Femur (tissue), 1 donor: ENCODE measurements at places on chromosomes 6 and 20.

- DNase-seq = no peak
These were observed 101.9 kb downstream of the NFATC2 start for GRCh38 chr20:51440589-51440988.

DNA sequence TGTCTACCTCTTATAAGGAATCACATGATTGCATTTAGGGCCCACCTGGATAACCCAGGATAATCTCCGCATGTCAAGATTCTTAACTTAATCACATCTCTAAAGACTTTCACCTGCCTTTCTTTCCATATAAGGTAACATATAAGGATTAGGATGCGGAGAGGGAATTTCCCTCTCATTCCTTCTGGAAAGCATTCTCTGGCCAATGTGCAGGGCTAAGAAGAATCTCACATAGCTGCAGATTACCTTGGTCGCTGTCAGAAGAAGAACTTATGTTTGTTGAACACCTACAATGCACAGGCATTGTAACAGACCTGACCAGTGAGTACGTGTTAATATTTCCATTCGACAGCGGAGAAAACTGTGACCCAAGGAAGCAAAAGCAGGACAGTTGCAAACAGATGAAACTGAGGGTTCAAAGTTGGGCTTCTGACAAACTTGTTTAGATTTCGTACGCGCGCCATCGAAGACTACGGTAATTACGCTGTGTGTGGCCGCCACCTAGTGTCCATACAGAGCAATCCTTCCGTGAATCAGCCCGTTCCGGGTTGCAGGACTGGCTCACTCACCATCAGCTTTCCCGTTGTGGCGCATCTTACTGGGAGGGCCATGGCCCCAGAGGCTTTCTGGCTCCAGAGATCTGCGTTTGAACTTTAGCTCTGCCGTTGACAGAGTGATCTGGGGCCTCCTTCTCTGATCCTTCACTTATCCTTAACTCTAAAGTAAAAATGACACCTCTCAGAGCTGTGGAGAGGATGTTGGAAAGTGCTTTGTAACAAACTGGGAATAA, 9.5 kb downstream of the C20orf202 start:
- peak; percentile 69 for DNase-seq

DNA sequence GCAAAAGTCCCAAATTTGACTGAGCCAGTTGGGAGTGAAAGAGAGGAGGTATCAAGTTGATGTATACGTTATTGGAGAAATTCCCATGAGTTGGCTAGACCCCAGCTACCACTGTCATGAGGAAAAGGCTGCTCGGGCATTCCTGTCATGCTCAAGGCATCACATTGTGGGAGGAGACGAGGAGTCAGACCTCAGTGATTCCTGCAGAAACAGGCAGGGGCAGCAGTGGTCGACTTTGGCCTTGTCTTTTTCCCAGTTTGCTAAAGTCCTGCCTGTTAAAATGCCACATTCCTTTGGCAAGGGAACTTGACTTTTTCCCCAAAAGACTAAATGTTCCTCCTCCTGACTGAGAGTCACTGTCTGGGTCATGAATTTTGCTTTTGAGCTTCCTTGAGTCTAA, 295.5 kb upstream of the HS3ST5 start:
- peak; percentile 20 for DNase-seq

DNA sequence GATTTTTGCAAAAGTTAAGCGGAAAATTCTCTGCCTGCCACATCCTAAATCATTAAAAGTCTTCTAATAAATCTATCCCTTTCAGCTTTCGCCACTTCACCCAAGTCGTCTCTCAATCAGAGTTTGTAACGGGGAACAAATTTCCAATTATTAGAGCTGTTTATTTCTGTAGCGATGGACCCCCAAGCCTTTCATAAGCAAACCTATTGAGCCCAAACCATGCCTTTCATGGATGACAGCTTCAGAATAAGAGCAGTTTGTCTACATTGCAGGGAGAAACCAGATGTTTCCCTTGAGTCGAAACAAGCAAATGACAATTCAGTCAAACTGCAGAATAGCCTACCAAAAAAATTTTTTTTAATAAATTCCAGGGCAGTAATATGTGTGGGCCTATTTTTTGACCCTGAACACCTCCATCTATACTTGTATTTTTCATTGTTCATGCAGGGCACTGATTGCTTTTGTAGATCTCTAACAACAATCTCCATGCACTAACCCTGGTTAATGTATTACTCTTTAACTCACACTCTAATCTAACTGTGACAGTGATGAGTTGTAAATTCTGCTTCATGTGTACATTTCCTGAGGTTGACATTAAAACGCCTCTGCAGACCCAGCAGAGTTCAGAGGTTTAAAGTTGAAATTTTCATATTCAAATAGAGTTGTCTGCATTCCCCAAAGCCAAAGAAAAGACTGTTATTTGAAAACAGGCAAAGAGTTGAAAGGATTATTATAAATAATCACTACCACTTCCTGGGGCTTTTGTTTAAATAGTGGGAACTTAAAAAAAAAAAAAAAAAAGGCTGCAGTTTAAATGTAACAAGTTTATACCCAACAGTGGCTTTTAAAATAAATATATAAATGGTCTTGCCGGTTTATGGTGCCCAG, 64.5 kb downstream of the ATP9A start:
- no peak for DNase-seq

DNA sequence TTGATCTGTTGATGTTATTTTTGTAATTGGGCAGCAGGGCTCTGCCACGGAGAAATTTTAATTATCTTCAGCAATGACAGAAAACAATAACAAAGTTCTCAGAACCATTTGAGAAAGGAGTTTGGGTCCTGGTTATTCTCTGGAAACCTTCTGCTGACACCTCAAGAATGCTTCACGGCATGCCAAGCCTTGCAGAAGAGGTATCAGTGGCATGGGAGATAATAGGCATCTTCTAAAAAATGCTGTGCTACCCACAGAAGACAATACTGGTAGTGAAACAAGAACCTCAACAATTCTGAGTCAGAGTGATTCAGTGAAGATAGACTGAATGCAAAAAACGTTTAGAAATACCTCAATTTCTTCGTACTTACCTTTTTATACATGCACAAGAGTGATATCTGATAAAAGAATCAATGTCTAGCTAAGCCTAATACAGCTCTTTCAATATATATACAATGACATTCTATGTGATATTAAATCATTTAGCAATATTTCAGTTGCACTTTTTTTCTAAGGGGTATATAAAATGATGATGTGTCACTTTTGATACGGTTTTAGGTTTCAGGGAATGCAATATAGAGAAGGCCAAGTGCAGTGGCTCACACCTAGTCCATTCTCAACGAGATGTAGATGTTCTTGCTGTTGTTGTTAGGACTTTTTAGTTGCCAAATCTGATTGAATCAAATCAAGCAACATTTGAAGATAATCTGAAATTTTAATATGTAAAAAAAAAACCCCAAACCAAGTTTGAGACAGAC, 110.4 kb upstream of the COL21A1 start:
- DNase-seq = no peak

DNA sequence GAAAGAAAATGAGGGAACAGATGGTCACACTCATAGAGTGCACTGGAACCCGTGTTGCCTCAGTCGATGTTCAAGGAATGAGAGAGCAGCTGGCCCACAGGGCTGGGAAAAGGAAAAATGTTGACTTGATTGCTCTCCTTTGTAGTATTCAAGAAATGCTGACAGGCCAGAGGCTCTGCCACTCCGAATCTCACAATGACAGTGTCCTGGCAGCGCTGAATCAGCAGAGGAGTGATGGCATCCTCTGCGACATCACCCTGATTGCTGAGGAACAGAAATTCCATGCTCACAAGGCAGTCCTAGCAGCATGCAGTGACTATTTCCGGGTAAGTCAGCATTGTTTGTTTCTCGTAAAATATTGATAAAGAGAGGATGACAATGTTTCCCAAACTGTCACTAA, 51.3 kb downstream of the KLHL32 start:
- DNase-seq = no peak

DNA sequence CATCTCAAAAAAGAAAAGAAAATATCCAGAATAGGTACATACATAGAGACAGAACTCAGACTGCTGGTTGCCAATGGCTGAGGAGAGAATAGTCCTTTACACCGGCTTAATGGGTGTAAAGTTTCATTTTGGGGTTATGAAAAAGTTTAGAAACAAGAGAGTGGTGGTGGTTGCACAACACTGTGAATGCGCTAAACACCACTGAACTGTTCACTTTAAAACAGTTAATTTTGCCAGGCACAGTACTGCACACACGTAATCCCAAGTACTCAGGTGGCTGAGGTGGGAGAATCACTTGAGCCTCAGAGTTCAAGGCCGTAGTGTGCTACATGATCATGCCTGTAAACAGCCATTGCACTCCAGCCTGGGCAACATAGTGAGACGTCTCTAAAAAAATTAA, 7.6 kb downstream of the ILRUN start:
- DNase-seq = no peak

GRCh38 chr6:156559162-156559690, 218.0 kb upstream of the ARID1B start:
- no peak for DNase-seq

DNA sequence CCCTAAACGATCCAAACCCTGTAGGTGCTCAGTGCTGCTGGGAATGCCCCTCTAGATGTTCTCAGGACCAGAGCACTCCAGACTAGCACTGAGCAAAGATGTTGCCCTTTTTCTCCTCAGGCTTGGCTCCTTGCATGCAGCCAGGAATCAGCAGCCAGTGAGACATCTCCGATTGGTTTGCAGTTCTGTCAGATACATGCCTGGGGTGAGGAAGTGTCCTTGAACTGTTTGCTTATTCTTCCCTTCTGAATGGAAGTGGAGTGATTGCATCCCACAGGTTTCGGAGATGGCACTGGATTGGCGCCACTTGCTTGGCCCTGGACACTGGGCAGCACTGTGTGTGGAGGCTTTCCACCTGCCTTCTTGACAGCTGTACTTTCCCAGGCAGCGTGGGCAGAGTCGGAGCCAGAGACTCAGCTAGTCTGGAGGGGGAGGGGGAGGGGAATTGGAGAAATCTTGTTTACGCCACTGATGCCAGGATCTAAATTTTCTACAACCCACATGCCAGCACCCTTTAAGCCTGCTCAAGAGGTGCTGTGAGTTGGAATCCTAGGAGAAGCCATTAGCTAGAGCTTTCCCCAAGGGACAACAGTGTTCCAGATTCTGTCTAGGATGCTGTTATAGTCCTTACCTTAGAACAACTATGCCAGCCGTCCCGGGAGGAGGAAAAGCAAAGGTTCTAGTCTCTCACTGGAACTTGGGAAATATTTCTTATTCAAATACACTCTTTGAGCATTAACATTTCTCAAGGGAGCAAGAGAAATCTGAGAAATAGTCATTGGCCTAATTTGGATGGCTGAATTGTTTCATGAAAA, 49.2 kb upstream of the SASH1 start:
- peak; percentile 43 for DNase-seq

DNA sequence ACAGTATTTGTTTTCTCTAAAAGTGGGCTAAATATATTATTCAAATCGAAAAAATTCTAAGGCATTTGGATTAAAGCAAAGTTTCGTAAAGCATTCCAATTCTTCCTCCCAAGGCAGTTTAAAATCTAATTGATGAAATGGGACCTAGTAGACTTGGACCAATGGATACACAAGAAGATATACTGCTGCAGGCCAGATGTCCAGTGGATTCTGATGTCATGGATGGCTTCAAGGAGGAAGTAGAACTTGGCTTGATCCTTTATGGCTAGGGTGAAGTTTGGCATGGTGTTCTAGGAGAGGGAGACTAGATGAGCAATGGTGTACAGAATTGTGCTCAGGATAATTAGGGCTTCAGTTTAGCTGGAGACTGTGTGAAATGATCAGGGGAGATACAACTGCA, 559.5 kb upstream of the MMS22L start:
- DNase-seq = no peak

DNA sequence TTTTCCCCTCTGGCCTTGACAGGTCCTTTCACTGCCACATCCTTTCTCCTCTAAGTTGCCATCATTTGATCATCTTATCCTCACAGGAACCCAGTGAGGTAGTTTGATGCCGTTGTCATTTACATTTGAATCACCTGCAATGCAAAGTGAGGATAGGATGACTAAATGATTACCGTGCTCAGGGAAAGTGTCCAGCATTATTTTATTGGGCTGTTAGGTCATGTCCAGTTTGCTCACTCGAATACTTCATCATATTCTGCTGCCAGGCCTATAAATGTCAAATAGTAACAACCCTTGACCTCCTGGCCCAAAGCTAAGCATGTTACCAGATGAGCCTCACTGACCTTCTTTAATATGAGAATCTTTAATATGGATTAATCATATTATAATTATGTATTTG, 1068.7 kb upstream of the FLRT3 start:
- no peak for DNase-seq

- peak; percentile 71 for DNase-seq
These were observed 31.2 kb downstream of the SRSF3 start for GRCh38 chr6:36625158-36625919.

DNA sequence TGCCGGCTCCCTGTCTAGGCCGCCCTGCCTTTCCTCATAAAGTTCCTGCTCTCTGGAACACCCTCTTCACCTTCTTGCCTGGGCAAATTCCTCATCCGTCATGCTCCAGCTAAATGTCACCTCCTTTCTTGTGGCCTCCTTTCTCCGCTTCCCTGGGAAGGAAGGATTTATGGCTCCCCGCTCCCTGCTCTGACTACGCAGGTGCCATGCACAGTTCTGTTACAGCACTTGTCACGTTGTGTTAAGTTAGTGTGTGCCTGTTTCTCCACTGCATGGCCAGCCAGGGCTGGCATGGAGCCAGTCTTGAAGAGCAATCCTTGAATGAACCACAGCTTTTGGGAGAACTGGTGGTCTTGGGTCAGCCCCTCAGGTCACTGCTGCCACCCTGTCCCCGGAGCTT, 61.7 kb downstream of the CD40 start:
- DNase-seq = no peak
